ENCODE measurements at places on chromosomes 11 and 22. TPM values are rescaled to one million over a fixed set of nuclear protein-coding genes. Genes with fewer than 3 reads are reported as not detected.

Gene STX5
- total RNA-seq, result 34.4 TPM

Gene TMPRSS13
- not detected for total RNA-seq

Gene KCNK4
- total RNA-seq, result not detected

Gene PTGDR2
- total RNA-seq, result not detected

Gene CPSF7
- total RNA-seq, result 16.7 TPM

Gene DERL3
- 1.3 TPM for total RNA-seq

Gene MFRP
- not detected for total RNA-seq
